ENCODE measurements at places on chromosomes 6 and 20.

GRCh38 chr6:87718662-87719433 lies 16.8 kb upstream of the AKIRIN2 start:
- no peak for DNase-seq

- no peak for DNase-seq
Observed at GRCh38 chr6:5764401-5764955, 242.2 kb downstream of the NRN1 start.

GRCh38 chr20:31956556-31957526 lies 5.0 kb upstream of the PDRG1 start:
- no peak for DNase-seq

DNA sequence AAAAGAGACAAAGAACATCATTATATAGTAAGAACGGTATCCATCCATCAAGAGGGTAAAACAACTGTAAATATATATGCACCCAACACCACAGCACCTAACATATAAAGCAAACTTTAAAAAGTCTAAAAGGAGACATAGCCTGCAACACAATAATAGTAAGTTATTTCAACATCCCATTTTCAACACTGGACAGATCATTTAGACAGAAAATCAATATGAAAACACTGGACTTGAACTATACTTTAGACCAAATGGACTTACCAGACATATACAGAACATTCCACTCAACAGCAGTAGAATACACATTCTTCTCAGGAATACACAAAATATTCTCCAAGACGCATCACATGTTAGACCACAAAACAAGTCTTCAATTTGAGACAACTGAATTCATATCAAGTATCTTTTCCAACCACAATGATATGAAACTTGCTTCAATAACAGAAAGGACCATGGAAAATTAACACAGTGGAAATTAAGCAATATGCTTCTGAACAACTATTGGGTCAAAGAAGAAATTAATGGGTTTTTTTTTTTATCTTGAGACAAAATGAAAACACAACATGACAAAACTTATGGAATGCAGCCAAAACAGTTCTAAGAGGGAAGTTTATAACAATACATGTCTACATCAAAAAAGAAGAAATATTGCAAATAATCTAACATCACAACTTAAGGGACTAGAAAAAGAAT lies 23.9 kb upstream of the ASF1A start:
- DNase-seq = no peak

- no peak for DNase-seq
Observed at GRCh38 chr6:154448448-154449096, 61.9 kb downstream of the CNKSR3 start.

DNA sequence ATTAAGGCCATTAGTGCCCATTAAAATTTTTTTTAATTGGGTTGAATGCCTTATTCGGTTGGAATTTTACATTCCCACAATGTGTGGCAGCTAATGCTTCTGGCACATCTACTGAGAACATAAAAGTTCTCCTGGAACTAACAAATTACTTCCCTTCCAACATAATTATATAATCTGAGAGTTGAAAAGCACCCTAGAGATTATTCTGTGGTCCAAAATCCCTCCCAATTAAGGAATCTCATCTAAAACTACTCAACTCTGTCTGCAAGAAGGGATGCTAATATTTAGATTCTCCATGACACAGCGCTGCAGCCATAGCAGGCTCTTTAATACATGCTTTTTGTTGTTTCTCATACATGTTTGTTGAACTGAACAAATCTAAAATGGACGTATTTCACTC lies 4.0 kb downstream of the NUDT3 start:
- DNase-seq = no peak

DNA sequence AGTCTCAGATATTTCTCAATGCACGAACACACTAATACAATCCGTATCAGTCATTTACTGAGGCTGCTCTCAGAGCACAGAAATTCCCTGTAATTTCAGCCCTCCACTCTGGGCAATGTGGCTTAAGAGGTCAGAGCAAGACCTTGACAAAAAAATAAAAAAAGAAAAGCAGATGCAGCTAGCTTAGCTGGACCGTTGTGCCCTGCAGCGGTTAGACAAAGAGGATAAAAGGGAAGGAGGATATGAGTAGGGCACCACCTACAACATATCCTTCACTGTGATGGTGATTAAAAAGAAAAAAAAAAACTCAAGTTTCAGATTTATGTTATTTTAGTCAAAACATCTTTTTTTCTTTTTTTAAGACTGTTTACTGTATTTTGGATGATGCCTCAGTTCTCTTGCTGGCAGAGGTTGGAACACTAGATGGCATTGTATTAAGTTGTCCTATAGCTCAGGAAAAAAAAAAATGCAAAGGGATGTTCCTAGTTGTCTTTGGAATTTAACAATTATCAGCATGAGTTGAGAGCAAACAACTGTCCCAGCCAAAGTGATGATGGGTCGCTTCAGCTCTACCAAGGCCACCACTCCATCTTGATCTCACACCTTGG lies 59.9 kb downstream of the ANKEF1 start:
- DNase-seq = no peak

DNA sequence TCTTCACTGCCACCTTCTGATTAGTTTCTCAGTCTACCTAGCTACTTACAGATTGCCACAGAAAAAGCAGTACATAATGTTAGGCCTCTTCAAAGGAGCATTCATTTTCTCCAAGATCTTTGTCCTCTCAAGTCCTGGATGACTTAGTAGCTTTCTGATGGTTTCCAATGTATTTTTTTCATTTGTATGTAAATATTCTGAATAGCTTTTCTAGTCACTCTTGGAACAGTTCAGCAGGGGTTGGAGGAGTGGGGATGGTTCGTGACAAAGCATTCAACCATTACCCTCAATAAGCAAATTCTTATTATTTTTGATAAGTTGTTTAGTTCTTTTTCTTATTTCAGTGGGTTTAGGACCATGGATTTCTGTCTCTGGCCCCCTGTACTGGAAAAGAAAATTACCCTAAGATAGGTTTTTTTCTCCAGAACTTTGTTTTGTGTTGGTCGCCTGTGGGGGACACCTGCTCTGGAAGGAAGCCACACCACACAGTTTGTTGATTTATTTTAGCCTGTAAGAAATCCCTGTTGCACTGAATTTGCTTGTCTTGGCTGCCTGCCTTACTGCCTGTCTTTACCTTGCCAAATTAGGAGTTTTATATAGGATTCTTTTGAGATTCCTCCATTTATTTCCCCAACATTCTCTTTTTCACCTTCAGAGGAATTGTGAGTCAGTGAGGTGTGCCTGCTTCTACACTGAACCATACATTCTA lies 247.9 kb downstream of the RFPL4B start:
- no peak for DNase-seq

- DNase-seq = no peak
Observed at GRCh38 chr6:155187994-155188706, 75.7 kb upstream of the CLDN20 start.

DNA sequence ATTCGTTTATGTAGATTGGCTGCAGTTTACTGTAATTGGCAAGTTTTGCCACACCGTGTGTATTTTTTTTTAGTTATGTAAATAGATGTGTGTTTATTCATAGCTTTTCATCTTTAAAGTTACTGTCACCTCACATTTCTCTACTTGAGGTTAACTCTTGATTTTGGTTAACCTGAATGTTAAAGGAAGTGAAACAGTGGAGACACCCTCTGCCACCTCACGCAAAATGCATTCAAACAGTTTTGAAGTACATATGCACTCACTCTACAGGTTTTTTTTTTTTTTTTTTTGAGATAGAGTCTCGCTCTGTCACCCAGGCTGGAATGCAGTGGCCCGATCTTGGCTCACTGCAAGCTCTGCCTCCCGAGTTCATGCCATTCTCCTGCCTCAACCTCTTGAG lies 17.7 kb downstream of the OR2A4 start:
- DNase-seq = no peak

DNA sequence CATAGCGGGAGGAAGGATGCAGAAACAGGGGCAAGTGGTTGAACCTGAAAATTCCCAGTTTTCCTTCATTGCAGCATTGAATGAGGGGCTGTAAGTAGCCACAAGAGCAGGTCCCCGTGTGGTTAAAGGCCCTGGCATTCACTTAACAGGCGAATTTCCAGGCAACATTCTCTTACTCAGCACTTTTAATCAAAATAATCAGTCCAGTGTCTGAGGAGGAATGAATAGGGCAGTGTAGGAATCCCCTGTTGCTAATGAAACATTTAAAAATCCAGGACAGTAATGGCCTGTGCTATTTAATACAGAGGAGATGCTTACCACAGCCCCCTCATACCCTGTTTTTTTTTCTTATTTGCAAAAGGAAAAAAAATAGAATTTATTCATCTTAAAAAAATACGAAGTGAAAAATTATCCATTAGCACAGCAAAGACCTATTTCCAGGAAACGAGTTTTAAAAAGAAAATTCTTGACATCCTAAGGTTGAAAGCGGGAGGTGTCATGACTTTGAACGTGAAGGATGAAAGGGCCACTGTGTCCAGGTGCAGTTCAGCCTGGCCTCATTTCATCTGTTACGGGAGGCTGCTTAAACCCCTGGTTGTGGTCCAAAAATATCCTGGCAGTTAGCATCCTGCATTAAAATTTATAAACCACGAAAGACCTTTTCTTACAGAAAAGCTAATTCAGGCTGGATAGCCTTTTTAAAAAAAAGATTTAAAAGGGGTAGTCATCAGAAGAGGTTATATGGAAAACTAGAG lies 20.2 kb downstream of the MYLK4 start:
- DNase-seq = no peak

DNA sequence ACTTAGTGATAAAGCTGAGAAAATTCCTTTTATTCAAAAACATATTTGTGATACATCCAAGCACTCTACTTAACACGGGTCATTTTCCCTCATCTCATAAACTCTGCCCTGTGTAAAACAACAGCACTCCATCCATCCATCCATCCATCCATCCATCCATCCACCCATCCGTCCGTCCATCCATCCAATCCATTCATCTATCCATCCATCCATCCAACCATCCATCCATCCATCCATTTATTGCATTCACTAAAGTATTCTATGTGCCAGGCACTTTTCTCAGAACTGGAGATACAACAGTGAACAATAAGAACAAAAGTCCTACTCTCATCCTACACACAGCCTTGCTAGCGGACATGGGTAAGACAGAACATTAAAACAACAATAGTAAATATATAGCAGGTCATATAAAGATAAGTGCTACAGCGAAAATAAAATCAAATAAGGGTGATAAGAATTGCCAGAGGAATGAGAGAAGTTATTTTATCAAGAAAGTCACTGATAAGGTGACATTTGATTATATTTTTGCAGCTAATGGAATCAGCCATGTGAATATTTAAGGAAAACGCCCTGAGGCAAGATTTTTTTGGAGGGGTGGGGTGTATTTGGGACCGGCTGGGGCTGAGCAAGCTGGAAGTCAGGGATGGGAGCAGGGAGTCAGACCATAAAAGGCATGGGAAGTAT lies 78.2 kb downstream of the ADAT2 start:
- DNase-seq = no peak

DNA sequence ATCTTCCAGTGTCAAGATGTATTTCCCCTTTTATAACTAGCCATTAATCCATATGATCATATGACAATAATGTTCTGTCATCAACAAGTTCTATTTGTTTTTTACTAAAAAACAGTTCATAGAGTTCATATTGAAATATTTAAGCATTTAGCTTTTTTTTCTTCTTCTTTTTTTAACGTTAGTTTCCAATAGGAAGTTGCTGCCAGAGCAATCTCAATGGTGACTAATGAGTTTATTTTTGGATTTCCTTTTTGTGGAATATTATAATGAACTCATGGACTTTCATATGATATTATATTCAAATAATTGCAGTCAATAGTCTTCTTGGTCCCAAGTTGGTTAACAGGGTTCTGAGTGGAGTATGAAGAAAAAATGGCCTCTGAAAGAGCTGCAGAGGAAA lies 343.3 kb downstream of the BCKDHB start:
- no peak for DNase-seq

DNA sequence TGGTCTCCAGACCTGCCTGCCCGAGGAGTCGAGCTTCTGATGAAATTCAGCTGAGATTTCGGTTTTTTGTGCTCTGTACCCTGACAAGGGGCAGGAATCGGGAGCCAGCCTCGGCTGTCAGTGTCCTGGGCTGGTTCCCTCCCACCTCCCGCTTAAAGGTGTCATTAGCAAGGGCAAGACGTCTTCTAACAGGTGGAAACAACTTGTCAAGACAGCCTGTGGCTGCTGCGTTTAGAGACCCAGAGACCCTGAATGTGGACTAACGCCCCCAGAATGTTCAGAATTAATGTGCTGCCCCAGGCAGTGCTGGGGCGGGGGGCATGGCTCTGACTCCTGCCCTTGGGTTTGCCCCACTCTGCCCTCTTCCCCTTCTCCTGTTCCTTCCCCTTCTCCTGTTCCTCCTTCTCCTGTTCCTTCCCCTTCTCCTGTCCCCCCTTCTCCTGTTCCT lies 69.7 kb downstream of the PHACTR3 start:
- DNase-seq = no peak

- no peak for DNase-seq
Observed at GRCh38 chr6:163100259-163100658, 314.3 kb upstream of the QKI start.

DNA sequence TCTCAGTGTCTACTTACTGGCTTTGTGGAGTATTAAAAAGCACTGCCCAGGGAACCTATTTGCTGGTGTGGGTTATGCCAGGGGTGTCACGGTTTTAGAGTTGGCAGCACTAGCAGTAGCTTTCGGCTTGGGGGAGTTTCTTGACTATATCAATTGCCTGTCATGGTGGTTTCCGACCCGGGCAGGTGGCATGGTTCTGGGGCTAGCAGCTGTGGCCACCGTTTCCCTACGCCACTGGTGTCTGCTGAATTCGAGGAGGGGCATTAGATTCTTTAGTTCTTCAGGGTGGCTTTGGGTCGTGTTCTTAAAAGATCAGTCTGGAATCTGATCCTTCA lies 55.6 kb upstream of the FOXC1 start:
- DNase-seq = no peak
